ENCODE measurements at places on chromosomes 1 and 21. TPM values are rescaled to one million over a fixed set of nuclear protein-coding genes. Genes with fewer than 3 reads are reported as not detected.

DNA sequence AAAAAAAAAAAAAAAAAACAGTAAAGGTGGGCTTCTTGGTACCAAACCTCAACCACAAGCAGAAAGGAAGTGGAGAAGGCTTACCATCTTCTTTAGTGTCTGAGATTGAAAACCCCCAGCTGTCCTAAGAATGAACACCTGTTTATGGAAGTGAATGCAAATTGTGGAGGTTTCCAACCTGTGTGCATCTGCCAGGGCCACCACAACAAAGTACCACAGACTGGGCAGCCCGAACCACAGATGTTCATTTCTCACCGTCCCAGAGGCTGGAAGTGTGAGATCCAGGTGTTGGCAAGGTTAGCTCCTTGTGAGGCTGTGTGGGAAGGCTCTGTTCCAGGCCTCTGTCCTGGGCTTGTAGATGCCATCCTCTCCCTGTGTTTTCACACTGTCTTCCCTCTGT lies 348.7 kb downstream of the SETD4 start:
- no peaks in the 10 kb centered on the region for H3K36me3 ChIP-seq
- no peak for DNase-seq
- H3K27me3 ChIP-seq: peaks cover 25% of the 10 kb centered on the region
- no peak overlapping the region for H3K27ac ChIP-seq

DNA sequence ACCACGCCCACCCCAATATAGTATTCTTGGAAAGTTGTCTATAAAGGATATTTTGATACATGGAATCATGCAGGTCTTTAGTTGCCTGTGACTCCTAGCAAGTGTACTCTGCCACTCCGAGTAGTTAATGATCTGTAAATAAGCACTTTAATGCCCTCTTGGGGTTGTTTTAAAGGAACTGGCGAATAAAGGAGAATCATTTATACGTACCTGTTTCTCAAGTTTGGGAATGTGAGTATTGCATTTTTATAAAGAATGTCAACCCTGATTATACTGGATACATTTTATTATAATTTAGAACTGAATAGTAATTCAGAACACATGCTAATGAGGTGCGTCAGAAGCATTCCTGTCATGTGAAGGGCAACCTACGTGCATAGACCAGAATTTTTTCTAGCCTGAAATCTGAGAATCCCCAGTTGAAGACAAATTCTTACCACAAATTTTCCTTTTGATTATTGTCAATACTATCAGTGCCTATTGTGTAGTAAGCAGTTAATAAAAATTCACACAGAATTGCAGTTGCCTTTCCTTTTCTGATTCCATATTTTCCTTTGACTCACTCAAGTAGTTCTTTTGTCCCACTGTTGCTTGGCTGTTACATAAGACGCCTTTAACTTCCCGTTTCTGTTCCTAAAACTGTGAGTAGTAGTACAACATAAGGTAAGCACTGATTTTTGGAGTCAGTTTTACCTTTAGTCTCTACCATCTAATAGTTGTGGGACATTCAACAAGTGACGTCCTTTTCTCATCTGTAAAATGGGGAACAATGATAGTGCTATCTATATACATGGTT lies 5.1 kb downstream of the AHCYL1 start:
- no peak overlapping the region for H3K4me3 ChIP-seq
- H3K27ac ChIP-seq: no peak overlapping the region
- H3K4me1 ChIP-seq: peaks cover 25% of the 10 kb centered on the region
- peak; percentile 46 for DNase-seq
- H3K36me3 ChIP-seq: peaks cover 5% of the 10 kb centered on the region

DNA sequence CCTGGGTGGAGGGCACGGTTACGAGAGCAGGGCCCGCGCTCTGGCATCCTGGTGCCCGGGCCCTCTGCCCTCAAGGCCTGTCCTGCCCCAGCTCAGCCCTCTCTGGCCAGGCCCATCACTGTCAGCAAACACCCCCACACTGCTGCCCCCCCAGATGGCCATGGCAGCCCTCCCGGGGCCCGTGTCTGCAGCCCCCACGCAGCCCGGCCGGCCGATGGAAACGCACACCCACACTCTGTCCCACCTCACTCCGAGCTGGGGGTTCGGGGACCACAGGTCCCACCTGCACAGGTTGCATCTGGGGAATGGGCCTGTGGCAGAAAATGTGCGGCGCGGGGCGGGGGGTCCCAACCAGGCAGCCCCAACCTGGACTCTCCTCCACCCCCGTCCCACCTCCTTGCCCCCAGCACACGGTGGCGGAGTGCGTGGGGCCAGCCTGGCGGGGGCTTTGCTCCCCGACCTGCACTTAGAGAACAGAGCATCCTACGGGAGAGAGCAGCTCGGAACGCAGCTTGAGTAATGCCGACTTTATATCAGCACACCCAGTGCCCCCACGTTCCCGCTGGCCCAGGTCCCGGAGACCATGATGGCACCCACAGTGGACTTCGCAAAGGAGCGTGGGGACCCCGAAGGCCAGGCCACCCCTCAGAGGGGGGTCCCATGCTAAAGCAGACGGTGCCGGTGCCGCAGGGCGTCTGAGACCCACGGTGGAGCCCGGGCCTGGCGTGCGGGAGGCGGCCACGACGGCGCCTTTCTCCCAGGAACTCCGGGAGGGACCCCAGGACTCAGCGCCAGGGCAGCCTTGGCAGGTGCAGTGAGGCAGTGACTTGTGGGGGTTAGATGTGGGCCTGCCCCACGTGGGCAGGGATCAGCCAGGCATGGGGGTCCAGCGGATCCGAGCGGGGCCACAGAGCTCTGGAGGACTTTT lies 7.5 kb upstream of the RNF223 start:
- peaks cover 12% of the 10 kb centered on the region for H3K4me1 ChIP-seq
- no peak overlapping the region for H3K4me3 ChIP-seq
- no peak overlapping the region for H3K27ac ChIP-seq
- no peaks in the 10 kb centered on the region for H3K36me3 ChIP-seq
- H3K27me3 ChIP-seq: no peaks in the 10 kb centered on the region

DNA sequence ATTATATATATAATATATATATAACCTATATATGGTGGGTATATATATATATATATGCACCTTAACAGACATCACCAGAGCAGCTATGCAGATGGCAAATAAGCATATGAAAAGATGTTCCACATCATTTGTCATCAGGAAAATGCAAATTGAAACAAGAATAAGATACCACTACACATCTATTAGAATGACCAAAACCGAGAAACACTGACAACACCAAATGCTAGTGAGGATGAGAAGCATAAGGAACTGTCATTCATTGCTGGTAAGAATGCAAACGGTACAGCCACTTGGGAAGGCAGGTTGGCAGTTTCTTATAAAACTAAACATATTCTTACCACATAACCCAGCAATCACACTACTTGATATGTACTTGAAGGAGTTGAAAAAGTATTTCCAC lies 219.8 kb upstream of the PRMT6 start:
- H3K4me1 ChIP-seq: no peaks in the 10 kb centered on the region
- H3K27ac ChIP-seq: no peak overlapping the region
- H3K27me3 ChIP-seq: no peaks in the 10 kb centered on the region
- H3K36me3 ChIP-seq: no peaks in the 10 kb centered on the region
- no peak overlapping the region for H3K4me3 ChIP-seq
- no peak for DNase-seq

- no peak overlapping the region for H3K4me3 ChIP-seq
- H3K36me3 ChIP-seq: no peaks in the 10 kb centered on the region
- no peak for DNase-seq
These were observed 21.1 kb downstream of the PRXL2B start for GRCh38 chr1:2607641-2608091.

DNA sequence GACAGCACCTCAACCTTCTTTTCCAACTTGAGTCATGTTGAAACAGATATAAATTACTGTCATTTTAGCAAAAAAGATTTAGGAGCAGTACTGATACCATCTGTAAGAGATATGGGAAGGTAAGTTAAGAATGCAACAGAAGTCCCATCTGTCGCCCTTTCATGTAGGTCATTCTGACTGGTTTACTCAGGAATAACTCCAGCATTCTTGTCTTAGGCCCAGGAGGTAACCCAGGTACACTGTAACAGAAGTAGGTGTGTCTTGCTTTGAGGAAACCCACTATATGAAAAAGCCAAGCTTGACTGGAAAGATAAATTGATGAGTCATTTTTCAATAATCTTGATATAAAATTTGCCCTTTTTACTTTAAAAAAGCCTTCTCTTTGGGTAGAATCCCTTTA lies 35.4 kb downstream of the PGM1 start:
- no peaks in the 10 kb centered on the region for H3K27me3 ChIP-seq
- no peaks in the 10 kb centered on the region for H3K4me1 ChIP-seq
- no peak for DNase-seq

- no peaks in the 10 kb centered on the region for H3K36me3 ChIP-seq
- DNase-seq: no peak
- peak overlapping the region; percentile 66 for H3K4me3 ChIP-seq
- H3K4me1 ChIP-seq: peaks cover 21% of the 10 kb centered on the region
- H3K27ac ChIP-seq: no peak overlapping the region
- no peaks in the 10 kb centered on the region for H3K27me3 ChIP-seq
These were observed 2.2 kb downstream of the NFIA start for GRCh38 chr1:61084491-61085031.

- no peak for DNase-seq
- H3K4me1 ChIP-seq: no peaks in the 10 kb centered on the region
- no peak overlapping the region for H3K4me3 ChIP-seq
- no peaks in the 10 kb centered on the region for H3K36me3 ChIP-seq
- no peaks in the 10 kb centered on the region for H3K27me3 ChIP-seq
- H3K27ac ChIP-seq: no peak overlapping the region
These were observed 394.8 kb downstream of the LMX1A start for GRCh38 chr1:164961715-164962114.

GRCh38 chr1:233960386-233960785 lies 55.9 kb downstream of the SLC35F3 start:
- H3K27me3 ChIP-seq: no peaks in the 10 kb centered on the region
- H3K4me3 ChIP-seq: no peak overlapping the region
- no peak for DNase-seq

DNA sequence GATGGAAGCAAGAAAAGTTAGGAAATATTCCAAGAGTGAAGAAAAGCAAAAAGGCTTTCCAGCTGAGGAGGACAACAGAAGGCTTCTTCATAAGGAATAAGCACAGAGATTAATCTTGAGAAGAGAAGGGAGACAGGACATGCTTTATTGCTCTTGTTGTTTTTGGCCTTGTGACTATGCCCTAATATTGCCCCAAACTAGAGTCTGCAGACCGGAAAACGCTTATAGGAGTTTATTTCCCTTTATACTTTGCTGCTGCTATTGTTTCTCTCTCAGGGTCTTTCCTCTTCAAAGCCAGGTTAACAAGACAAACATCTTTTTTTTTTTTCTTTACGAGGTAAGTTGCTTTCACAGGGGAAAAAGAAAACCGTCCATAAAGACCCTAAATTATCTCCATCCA lies 991.4 kb downstream of the ADGRL2 start:
- no peaks in the 10 kb centered on the region for H3K36me3 ChIP-seq
- no peaks in the 10 kb centered on the region for H3K27me3 ChIP-seq
- H3K27ac ChIP-seq: no peak overlapping the region
- no peak overlapping the region for H3K4me3 ChIP-seq

DNA sequence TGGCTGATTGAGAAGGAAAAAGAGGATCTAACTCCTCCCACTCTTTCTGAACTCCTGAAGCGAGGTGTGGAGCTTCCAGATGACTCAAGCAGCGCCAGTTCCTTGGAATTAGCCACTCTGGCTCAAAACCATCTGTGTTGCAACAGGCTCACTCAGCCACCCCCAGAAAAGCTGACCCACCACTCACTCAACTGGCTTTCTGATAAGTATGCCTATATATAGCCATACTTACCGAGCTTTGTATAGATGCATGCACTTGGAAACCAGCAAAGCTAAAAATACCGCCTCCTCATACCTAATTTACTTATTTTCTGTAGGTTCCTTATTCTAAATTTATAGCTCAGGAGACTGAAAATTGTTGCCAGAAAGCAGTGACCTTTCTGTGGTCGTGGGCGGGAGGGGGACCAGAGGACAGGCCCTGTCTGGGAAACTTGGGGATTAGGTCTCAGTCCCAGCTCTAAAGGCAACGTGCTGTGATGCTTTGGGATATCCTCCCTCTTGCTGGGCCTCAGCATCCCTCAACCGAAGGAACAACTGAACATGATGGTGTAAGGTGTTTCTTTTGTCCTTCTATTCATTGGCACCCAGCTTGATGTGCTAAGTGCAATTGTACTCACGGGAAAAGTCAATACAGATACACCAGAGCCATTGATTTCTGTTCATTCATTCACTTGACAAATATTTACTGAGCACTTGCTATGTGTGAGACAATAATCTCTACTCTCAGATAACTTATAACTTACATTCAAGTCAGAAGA lies 65.7 kb downstream of the NENF start:
- H3K4me1 ChIP-seq: peaks cover 9% of the 10 kb centered on the region
- H3K27me3 ChIP-seq: no peaks in the 10 kb centered on the region
- no peaks in the 10 kb centered on the region for H3K36me3 ChIP-seq
- DNase-seq: peak; percentile 95
- no peak overlapping the region for H3K4me3 ChIP-seq
- H3K27ac ChIP-seq: peak overlapping the region; percentile 47

TPTE gene
- not detected for total RNA-seq

NBPF15 gene
- 49.0 TPM for total RNA-seq

GJA5 gene
- 0.36 TPM for total RNA-seq

MNDA gene
- total RNA-seq: not detected

C1orf53 gene
- total RNA-seq: 6.8 TPM

ANKRD45 gene
- total RNA-seq: 1.8 TPM

KRTAP13-2 gene
- not detected for total RNA-seq

TARBP1 gene
- total RNA-seq: 17.8 TPM

LCE3D gene
- total RNA-seq: not detected

All from astrocyte (in vitro differentiated cells and primary cell).